ENCODE measurements at places on chromosomes 6 and 20. TPM values are rescaled to one million over a fixed set of nuclear protein-coding genes. Genes with fewer than 3 reads are reported as not detected.
A peak's percentile ranks its signal among the peaks of the same experiment; 100 is the strongest.

Gene FAM83D
- 15.4 TPM for total RNA-seq

Gene CGA
- total RNA-seq: not detected

Gene HRH3
- not detected for total RNA-seq

Gene RWDD1
- 33.2 TPM for total RNA-seq

Gene HLA-DOB
- total RNA-seq: 3.1 TPM

Gene RIPOR2
- total RNA-seq: 195 TPM

Gene EYS
- total RNA-seq: not detected

Gene C2
- 2.2 TPM for total RNA-seq

Gene FBXO30
- total RNA-seq: 6.6 TPM

DNA sequence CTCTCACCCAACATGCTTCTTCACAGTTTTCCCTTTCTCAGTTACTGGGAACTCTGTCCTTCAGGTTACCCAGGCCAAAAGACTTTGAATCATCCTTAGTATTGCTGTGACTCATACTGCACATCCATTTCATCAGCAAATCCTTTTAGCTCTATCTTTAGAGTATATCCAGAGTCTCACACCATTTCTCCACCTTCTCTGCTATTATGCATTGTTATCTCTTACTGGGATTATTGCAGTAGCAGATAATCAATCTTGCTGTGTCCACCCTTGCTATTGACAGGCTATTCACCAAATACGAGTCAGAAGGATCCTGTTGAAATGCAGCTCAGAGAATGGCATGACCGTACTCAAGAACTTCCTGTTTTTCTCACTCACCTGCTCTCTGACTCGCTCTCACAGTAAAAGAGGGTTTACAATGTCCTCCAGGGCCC, 57.3 kb downstream of the BCKDHB start:
- H3K27me3 ChIP-seq: no peaks in the 10 kb centered on the region
- peaks cover 7% of the 10 kb centered on the region for H3K36me3 ChIP-seq
- peaks cover 11% of the 10 kb centered on the region for H3K4me1 ChIP-seq
- no peak overlapping the region for H3K4me3 ChIP-seq
- no peak overlapping the region for H3K27ac ChIP-seq
- no peak for DNase-seq

GRCh38 chr20:768426-768978, at the start of gene SLC52A3:
TSS of gene SLC52A3 (minus strand) at chr20:768500. CDS start at chr20:765774, 2,726 bp downstream.
- no peak for DNase-seq
- no peak within 1 kb of the TSS for H3K4me3 ChIP-seq
- no peak within 1 kb of the TSS for H3K27ac ChIP-seq
- peaks cover 3% of the 10 kb centered on the region for H3K27me3 ChIP-seq
- no peaks in the 10 kb centered on the region for H3K4me1 ChIP-seq
- no peaks in the 10 kb centered on the region for H3K36me3 ChIP-seq

DNA sequence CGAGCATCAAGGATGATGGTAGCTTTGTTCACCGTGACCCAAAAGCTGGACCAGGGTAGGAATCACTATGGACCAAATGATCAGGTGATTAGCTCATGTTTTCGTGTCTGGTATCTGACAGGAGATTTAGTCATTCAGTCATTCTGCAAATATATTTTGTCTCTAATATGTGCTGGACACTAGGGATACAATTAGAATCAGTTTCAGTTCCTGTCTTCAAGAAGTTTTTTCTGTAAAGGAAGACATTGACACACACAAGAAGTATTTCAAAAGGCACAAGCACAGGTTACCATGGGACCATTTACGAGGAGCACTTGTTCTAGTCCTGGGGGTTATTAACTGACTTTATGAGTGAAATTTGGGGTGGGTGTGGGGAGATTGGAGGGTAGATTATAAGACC, 244.9 kb downstream of the HIVEP2 start:
- no peaks in the 10 kb centered on the region for H3K27me3 ChIP-seq
- H3K36me3 ChIP-seq: peaks cover 3% of the 10 kb centered on the region
- peaks cover 7% of the 10 kb centered on the region for H3K4me1 ChIP-seq
- DNase-seq: no peak
- H3K27ac ChIP-seq: no peak overlapping the region

DNA sequence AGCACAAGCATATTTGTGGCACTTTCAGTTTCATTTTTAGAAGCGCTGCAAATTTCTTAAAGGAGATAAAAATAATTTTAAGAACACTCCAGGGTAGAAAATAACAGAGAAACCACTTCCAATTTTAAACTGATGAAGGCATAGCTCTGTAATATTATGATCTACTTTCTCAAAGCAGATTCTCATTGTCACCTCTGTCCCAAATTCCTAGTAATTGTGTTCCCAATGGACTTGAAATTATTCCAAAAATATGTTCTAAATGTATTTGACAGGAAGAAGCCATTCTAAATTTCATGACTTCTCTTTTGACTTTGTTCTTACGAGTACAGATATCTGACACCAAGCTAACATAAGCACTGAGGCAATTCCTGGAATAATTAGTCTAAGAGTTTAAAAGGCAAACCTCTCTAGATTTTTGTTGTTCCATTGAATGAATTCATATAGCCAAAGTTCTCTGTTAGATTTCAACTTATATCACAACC, 140.2 kb upstream of the CARMIL1 start:
- H3K36me3 ChIP-seq: peaks cover 25% of the 10 kb centered on the region
- DNase-seq: no peak
- peak overlapping the region; percentile 95 for H3K4me3 ChIP-seq
- H3K27me3 ChIP-seq: no peaks in the 10 kb centered on the region

DNA sequence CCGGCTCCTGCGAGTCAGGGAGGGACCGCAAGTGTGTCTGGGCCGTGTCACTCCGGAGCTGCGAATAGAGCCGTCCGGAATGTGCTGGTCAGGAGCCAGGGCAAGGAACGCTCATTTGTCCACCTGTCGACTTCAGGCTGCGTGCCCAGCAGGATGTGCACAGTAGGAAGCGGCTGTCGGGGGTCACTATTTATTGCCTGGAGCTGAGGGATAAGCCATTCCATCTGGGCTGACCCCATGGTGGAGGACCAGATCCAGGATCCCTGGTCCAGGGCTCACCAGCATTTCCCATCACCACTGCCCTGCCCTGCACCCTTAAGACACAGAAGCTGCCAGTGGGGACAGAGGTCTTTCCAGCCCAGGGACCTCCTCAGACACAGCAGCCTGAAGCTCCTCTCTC, 14.7 kb downstream of the NTSR1 start:
- H3K4me3 ChIP-seq: no peak overlapping the region

DNA sequence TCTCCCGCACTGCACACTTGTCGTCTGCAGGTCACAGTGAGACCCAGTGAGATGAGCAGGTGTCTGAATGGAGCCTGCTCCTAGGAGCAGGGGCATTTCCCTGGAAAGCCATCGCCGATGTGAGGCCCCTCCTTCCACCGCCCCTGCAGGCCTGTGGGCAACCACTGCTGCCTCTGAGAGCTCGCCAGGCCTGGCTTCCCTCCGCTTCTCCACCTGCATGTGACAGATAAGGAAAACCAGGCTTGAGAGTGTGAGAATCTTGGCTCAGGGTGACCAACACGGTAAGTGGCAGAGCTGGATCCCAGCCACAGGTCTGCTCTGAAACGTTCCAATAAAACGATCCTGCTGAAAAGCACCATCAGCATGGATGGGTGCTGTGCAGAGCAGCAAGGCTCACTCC, 332.8 kb downstream of the CDH4 start:
- H3K27ac ChIP-seq: no peak overlapping the region
- no peak overlapping the region for H3K4me3 ChIP-seq
- no peaks in the 10 kb centered on the region for H3K36me3 ChIP-seq
- H3K27me3 ChIP-seq: no peaks in the 10 kb centered on the region
- H3K4me1 ChIP-seq: no peaks in the 10 kb centered on the region
- DNase-seq: no peak

DNA sequence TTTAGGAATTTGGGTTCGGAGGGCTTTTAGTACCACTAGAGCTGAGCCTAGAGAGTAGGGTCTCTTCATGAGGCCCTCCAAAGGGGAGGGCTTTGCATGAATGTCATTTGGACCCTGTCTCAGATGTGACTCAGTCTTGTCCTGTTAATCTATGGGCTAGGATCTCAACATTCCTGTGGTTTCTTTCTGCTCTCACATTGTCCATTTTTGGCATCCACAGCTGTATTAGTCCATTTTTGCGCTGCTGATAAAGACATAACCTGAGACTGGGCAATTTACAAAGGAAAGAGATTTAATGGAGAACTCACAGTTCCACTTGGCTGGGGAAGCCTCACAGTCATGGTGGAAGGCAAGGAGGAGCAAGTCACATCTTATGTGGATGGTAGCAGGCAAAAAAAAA, 61.0 kb downstream of the CRYBG1 start:
- DNase-seq: no peak
- H3K27ac ChIP-seq: no peak overlapping the region
- no peak overlapping the region for H3K4me3 ChIP-seq
- H3K36me3 ChIP-seq: no peaks in the 10 kb centered on the region
- H3K27me3 ChIP-seq: peaks cover 14% of the 10 kb centered on the region

DNA sequence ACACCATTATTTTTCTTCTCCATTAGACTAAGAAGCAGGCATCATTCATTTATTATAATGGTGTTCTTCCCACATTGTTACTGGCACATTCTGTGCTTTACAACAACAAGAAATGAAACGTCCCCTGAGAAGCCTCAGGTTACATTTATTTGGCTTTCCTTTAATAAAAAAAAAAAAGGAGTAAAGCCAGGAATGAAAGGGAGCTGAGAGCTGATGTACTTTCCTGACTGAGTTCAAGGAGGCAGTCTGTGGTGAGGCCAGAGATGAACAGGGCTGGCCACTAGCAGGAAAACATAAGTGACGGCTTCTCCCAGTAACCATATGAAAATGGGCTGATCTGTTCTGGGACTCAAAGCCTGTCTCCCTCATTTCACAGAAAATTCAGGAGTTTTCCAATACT, 742.1 kb downstream of the MAFB start:
- no peak overlapping the region for H3K27ac ChIP-seq
- no peaks in the 10 kb centered on the region for H3K36me3 ChIP-seq

GRCh38 chr20:12482661-12483060, 526.1 kb upstream of the SPTLC3 start:
- no peak overlapping the region for H3K27ac ChIP-seq
- DNase-seq: no peak

DNA sequence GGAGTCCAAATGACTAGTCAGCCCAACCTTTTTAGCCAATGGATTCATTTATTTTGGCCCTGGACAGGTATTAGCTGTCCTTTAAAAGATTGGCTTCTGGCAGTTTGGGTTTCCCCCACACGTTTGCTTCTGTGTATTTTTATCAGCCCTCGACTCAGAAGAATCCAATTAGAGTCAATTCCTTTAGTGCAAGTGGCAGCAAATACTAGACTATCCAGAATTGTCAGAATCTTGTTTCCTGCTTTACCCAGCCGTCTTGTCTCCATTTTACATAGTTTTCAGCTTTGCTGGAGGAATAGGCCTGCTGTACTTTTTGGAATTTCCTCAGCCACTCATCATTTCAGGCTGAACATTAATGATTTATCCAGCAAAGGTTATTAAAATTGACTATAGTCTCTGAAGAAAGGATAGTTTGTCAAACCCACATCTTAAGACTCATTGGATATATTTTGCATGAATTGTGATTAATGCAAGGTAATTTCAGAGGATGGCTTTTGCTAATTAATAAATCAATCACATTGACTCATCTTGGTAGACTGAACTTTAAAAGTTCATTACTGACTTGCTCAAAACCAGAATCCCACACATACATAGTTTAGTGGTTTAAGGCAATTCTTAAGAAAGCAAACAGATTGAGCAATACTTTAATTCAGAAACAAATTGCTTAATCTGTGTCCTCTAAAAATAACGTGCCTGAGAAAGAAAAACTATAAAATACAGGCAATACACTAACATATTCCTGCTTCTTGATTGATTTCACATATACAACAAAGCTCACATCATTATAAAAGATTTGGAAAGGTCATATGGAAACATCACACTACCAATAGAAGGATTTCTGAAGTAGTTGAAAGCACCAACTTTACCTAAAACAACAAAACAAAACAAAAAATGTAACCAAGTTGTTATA, 62.9 kb upstream of the ZNF217 start:
- H3K27ac ChIP-seq: peak overlapping the region; percentile 68
- no peaks in the 10 kb centered on the region for H3K36me3 ChIP-seq
- no peaks in the 10 kb centered on the region for H3K27me3 ChIP-seq

- peak overlapping the region; percentile 99 for H3K27ac ChIP-seq
- no peak for DNase-seq
- H3K27me3 ChIP-seq: peaks cover 3% of the 10 kb centered on the region
- peaks cover 1% of the 10 kb centered on the region for H3K36me3 ChIP-seq
Observed at GRCh38 chr6:144214622-144215401, 64.5 kb downstream of the STX11 start.

GRCh38 chr20:46100988-46101387, 11.2 kb upstream of the NCOA5 start:
- H3K36me3 ChIP-seq: no peaks in the 10 kb centered on the region
- H3K27ac ChIP-seq: no peak overlapping the region
- no peak for DNase-seq

GRCh38 chr6:26554697-26555504, 16.7 kb downstream of the HMGN4 start:
- DNase-seq: no peak
- no peaks in the 10 kb centered on the region for H3K27me3 ChIP-seq
- H3K4me3 ChIP-seq: peak overlapping the region; percentile 55
